ENCODE measurements at places on chromosomes 6 and 20.

GRCh38 chr6:3836566-3836965 is 12.6 kb upstream of the FAM50B start:
- DNase-seq: no peak

- DNase-seq: no peak
These were observed 41.4 kb downstream of the TPD52L1 start for GRCh38 chr6:125194941-125195340.

DNA sequence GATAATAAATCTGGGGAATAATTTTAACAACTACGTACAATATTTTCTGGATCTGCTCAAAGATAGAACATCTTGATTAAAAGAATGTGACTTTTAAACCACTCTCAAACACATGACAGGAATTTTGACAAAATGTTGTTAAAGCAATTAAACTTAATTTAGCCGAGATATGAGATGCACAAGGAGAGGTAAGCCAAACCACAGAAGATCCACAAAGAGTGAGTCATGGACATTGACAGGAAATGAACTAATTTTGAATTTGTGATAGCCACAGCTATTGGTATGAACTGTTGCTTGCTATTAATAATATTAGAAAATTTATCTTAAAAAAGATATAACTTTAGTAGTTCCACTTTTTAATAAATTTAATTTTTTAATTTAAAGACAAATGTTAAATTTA is 27.8 kb upstream of the VGLL2 start:
- no peak for DNase-seq

GRCh38 chr6:36506611-36507010 is 40.7 kb downstream of the STK38 start:
- DNase-seq: no peak

- DNase-seq: no peak
These were observed 33.9 kb upstream of the STXBP5 start for GRCh38 chr6:147170269-147170668.

- DNase-seq: no peak
These were observed 658.4 kb downstream of the PHF3 start for GRCh38 chr6:64294034-64294433.

DNA sequence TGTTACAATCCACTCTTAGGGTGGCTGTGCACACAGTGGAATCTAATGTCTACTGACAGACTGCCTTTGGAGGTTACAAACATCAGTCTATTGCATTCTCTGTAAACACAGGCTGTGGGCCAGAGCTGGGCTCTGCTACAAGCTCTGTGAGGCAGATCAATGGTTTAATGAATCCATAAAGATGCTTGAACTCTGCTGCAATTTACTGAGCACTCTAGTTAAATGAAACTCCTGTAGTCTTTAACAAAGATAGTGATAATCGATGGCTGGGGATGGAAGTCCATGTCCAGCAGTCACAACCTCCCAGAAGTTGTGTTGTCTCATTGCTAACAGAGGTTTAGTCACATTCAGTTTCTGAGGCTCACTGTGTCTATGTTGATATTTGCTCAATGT is 50.5 kb downstream of the SOBP start:
- DNase-seq: no peak

DNA sequence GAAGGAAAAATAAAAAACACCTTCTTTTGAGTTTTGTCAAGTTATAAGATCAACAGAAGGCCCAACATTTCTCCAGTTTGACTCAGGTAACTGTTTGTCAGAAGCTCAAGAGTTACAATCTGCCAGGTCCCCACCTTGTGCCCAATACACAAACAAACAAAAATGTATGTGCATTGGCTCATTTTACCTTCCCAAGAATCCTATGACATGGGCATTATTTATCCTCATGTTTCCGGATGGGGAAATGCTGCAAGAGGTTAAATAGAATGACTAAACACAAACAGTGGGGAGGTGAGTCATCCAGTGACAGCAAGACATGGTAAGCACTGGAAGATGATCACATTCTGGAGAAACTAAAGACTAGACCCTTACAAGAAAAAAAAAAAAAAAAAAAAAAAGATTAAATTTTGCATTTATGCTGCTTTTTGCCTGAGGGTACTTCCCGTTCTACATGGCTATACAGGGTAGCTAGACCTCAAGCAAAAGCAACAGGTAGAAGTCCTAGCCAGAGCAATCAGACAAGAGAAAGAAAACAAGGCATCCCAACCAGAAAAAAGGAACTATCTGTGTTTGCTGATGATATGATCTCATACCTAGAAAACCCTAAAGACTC is 23.6 kb upstream of the ANKRD60 start:
- no peak for DNase-seq

All from G401 (cell line).